Skin of body (tissue), 3 donors: ENCODE measurements at places on chromosomes 5 and 9. TPM values are rescaled to one million over a fixed set of nuclear protein-coding genes. Genes with fewer than 3 reads are reported as not detected.

- no peak for DNase-seq
Observed at GRCh38 chr5:103003872-103004271, 116.1 kb downstream of the GIN1 start.

DNA sequence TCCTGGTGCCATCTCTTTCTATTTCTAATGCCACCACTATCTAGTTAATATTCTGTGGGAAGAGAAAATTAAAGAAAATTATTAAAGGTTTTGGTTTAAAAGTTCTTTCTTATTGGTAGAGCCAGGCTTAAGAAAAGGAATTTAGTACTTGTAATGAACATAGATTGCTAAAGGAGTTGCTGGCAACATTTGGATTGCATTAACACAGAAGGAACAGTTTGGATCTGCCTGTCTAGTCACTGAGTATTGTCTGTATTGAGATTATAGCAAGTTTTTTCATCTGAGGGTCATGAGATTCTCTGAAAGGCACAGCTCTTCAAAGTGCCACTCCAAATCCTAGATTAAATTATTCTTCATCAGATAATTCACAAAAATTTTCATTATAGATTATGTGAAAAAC, 32.0 kb downstream of the FSD1L start:
- DNase-seq = no peak

GRCh38 chr9:99034149-99034548, 70.8 kb upstream of the TGFBR1 start:
- DNase-seq = no peak

- no peak for DNase-seq
Observed at GRCh38 chr9:3464033-3464638, 61.7 kb downstream of the RFX3 start.

DNA sequence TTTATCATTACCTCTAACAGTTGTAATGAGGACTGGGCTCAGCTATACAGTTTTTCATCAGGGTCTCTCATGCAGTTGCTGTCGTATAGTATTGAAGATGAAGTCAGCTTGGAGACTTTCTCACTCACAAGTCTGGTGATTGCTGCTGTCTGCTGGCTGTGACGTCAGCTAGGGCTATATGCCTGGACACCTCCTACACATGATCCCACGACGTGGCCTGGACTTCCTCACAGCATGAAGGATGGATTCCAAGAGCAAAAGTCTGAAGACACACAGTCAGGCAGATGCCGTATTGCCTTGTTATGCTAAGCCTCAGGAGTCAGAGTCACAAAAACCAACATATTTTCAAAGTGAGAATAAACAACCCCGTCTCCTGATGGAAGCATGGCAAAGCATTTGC, 193.3 kb downstream of the LURAP1L start:
- no peak for DNase-seq

DNA sequence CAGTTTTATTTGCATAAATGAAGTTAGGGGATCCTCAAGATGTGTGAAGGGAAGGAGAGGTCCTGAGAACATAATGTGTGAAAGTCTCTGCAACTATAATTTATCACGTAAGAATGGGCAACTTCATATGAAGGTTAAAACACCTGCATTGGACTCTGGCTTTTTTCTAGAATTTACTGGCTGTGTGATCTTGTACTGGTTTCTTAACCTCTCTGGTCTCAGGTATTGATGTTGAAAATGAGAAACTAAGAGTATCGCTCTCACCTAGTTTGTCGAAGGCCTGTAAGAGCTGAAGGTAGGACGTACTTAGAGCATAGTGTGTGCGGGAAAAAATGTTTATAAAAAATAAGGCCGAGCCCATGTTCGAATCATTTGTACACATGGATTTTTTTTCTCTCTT, 280.5 kb downstream of the ICE1 start:
- no peak for DNase-seq

DNA sequence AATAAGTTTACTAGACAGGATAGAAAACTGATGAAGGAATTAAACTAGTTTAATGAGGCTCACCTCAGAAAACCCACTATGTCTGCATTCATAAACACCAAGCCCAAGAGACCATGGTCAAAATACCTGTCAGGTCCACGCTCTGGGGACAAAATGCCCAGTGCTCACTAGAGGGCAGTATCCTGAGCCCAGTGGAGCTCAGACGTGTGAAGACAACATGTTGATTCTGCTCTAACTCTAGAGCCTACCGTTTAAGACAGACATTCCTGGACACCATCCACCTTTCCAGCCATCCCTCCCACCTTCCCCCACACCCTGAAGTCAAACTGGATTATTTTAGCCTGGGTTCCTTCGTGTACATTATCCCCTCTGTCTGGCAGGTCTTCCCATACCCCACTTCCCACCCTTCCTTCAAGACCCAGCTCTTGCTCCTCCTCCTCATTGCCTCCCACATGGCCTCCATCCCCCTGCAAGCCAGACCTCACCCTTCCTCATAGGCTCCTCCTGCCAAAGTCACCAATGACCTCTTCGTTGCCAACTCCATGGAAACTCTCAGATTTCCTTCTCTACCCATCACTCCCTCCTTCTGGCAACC, 142.3 kb upstream of the FSTL4 start:
- no peak for DNase-seq

The SPINK6 gene
- total RNA-seq = not detected

The HAND1 gene
- total RNA-seq = not detected

The NUTM2G gene
- not detected for total RNA-seq

The OR1L1 gene
- total RNA-seq = not detected
